ENCODE measurements at places on chromosomes 7 and 10.

GRCh38 chr7:26265065-26265464 is 26.6 kb upstream of the SNX10 start:
- no peak for DNase-seq

DNA sequence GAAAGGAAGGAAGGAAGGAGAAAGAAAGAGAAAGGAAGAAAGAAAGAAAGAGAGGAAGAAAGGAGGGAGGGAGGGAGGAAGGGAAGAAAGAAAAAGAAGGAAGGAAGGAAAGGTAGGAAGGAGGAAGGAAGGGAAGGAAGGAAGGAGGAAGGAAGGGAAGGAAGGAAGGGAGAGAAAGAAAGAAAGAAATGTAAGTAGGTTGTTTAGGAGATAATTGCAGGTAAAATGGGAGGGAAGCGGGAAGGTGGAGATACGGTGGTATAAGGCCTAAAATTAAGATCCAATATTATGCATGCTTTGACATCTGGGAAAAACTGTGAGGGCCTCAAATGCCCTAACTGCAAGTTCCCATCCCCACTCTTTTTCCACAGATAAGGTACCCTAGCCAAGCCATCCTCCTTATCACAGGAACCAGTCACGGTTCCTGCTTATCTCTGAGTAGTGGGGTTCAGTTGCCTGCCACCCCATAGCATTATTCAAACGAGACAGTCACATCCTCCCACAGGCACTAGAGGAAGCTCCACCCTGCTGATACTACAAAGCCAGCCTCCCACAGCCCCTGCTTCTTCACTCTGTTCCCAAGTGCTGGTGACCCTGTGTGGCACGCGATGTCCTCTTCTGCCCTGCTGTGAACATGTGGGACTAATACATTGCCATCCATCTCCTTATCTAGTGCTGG is 28.7 kb downstream of the ST8SIA6 start:
- DNase-seq: peak; percentile 53

DNA sequence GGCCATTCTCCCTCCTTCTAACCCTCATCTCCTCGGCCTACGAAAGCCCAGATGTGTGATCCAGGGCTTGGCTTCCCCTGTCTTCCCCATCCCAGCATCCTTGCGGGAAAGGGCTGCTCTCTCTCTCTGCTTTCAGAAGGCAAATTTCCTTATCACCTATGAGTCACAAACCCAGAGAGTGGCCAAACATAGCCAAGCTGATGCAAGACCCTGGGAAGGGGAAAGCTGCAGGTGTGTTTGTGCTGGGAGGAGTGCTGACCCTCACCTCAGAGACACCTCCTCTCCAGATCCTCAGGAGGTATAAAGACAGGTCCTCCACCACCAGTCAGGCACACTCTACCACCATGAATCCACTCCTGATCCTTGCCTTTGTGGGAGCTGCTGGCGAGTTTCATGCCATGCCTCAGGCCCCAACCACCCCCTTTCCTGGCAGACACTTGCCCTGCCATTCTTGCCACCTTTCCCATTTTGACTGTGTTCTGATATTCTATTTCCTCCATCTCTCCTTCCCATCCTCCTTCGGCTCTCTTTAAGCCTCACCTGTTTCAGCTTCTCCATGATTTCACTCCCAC is 10.6 kb upstream of the PRSS2 start:
- no peak for DNase-seq

- DNase-seq: peak; percentile 65
These were observed 102.7 kb downstream of the CUBN start for GRCh38 chr10:17026686-17027485.

GRCh38 chr7:73976761-73977618 is 51.0 kb upstream of the ELN start:
- no peak for DNase-seq

DNA sequence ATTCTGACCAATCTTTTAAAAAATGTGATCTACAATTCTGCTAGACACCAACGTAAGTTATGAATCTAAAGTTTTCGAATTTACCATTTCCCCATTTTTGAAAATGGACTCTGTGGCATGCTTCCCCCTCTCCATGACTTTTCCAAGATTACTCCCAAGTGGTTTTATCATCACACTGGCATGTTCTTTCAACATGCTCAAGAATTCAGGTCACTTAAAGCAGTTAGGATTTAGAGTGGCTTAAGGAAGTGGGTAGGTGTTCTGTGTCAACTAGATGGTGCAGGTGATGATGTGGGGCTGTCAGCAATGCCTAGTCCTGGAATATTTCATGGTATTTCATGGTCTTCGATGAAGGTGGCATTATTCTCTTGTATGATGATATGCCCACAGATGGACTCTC is 164.0 kb upstream of the ASAH2 start:
- DNase-seq: no peak

- DNase-seq: no peak
These were observed at the start of gene MKX for GRCh38 chr10:27745732-27746396. Gene MKX (minus strand): TSS chr10:27745819. CDS start chr10:27743415, 2,404 bp downstream.

- DNase-seq: peak; percentile 22
These were observed 193.7 kb downstream of the RNLS start for GRCh38 chr10:88389456-88389855.

GRCh38 chr7:139505563-139505962 is 17.9 kb upstream of the CLEC2L start:
- DNase-seq: no peak

DNA sequence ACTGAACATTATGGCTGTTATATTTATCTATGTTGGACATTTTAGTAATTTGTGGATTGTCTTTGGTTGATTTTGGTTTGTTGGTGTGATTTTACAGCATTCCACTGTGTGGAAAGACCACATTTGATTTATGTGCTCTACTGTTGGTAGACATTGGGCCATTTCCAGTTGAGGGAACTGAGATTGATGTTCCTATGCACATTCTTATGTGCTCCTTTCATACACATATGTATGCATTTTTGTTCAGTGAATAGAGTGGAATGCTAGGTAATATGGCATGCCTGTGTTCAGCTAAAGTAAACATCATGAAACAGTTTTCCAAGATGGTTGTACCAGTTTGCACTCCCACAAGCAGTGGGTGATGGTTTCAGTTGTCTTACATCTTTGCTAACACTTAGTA is 15.1 kb downstream of the CACNB2 start:
- DNase-seq: no peak

DNA sequence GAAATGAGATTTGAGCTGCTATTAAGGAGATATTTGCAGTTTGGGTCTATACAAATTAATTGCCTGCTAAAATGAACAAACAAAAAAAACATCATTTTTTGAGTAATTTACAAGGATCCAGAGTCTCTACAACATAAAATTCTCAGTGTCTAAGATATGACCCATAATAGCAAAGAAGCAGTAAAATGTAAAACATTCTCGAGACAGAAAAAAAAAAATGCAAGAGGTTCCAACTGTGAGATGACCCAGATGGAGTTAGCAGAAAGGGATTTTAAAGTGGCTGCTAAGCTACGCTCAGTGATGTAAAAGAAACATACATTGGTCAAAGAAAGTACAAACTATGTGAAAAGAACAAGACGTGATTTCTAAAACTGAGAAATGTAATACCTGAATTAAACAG is 471.0 kb downstream of the SH2D4B start:
- DNase-seq: no peak

DNA sequence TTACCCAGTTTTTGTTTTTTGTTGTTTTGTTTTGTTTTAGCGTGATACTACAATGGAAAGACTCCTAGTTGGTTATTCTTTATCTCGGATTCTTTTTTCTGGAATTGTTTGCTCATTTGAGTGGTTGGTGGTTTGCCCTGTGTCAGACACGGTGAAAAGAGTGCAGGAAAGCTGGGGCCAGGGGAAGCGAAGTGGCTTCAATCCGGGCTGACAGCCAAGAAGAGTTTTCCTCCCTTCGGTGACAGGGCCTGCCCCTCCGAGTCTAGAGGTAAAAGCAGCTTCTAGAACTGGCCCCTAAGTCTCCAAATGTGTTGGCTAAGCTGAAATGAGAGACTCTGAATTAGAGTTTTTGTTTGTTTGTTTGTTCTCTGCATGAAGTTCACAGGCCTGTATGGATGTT is 5.7 kb upstream of the AP5Z1 start:
- no peak for DNase-seq

- DNase-seq: no peak
These were observed 22.8 kb upstream of the GPR26 start for GRCh38 chr10:123643315-123643714.

GRCh38 chr10:77244286-77244685 is 393.3 kb downstream of the KCNMA1 start:
- DNase-seq: no peak

GRCh38 chr10:34727595-34728033 is 87.5 kb downstream of the PARD3 start:
- no peak for DNase-seq

DNA sequence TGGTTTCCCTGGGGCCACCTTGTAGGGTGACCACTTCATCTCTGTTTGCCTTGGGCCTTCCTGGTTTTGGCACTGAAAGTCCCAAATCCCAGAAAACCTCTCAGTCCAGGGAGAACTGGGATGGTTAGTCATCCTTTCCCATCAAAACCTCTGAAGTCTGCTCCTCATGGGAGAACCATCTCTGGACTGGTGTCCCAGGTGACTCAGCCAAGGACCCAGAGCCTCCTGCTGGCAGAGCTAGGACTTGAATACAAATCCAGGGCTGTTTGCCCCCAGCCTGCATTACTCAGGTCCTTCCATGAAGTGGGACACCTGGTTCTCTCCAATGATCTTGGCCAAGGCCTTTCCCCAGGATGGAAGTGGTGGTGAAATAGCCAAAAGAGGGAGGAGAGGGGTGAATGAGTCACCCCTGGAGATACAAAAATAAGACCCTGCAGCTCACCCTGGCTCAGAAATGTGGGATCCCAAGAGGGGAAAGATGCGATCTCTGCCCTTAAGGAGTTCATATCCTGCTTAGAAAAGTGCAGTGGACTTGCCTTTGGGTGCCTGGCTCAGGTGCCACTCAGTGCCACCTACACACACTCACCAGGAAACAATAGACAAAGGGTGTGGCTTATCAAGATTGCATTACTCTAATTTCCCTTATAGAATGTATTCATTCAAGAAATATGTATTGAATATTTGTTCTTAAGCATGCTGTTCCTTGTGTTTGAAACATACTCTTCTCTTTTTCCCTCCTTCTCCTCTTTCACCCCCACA is 22.0 kb downstream of the ADRA2A start:
- DNase-seq: no peak

DNA sequence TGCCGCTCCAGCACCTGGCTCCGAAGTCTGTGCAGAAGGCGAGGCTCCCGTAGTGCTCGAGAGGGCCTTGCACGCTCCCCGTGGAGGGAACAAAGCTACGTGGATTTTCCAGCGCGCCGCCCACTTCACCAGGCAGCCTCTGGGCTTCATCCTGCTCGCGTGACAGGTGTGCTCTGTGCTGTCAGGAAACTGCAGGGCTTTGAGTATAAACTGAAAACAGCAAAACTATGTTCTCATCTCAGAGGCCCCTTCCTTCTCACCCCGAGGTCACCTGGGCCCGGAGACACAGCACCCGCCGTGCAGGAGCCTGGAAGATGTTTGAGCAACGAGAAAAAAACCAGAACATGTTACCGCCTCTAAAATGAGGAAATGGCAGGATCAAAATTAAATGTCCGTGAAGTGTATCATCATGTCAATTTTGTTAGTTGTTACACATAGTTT is 17.6 kb upstream of the GPR146 start:
- DNase-seq: no peak

DNA sequence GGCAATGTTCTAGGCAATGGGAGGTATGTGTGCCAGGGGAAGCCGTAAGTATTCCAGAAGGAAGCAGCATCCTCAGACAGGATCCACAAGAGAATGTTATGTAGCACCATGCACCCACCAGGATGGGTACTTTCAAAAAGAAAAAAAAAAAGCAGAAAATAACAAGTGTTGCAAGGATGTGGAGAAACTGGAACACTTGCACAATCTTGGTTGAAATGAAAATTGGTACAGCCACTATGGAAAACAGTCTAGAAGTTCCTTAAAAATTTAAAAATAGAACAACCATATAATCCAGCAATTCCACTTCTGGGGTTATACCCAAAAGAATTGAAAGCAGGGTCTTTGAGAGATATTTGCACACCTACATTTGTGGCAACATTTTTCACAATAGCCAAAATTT is 20.2 kb downstream of the C10orf71 start:
- no peak for DNase-seq

- DNase-seq: no peak
These were observed 60.7 kb downstream of the CNTNAP2 start for GRCh38 chr7:146177301-146177700.

DNA sequence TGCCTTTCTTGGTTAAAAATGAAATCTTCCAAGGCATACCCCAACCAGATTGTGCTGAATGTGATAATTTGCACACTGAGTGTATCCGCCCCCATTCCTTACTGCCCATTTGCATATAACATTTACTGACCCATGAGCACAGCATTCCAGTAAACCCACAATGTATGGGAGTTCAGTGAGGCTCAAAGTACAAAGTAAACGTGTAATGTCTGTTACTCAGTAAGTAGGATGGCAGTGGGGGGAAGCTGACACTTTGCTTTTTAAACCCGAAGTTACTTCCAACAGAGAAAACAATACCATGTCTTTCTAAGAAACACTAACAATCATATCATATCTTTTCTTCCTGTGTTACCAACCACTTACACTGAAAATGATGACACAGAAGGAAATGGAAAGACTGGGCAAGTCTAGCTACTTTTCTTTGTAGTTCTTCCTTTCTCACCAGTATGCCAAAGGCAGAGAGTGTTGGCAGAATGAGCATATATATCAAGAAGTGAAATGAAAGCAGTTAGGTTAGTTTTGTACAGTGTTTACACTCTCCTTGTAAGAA is 27.1 kb upstream of the SOSTDC1 start:
- no peak for DNase-seq

GRCh38 chr10:78540355-78541076 is 506.9 kb downstream of the RPS24 start:
- DNase-seq: no peak

GRCh38 chr10:50874723-50875122 is 10.7 kb downstream of the A1CF start:
- DNase-seq: no peak

- DNase-seq: no peak
These were observed 59.4 kb downstream of the CDK14 start for GRCh38 chr7:90655566-90655965.

DNA sequence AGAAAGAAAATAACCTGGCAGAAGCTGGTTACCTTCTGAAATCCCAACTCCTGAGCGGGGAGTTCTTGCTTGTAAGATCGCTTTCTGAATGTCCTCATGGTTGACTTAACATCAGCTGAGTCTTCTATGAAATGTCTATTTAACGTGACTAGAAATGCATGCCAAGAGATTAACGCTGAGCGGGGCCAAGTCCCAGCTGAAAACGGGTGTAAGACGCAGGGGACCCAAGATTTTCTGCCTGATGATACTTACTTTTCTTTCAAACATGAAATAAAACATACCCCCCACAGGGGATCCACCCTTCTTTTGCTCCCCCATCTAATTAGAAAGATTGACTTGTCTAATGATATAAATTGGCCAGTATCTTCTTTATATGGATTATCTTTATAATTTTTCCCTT is 14.9 kb downstream of the OR9A2 start:
- DNase-seq: no peak
